Activated T-cell treated with anti-CD3 and anti-CD28 coated beads, Interleukin-2, amount 50 U/mL, for 72 hours (primary cell): ENCODE measurements at places on chromosomes 13 and 19. TPM values are rescaled to one million over a fixed set of nuclear protein-coding genes. Genes with fewer than 3 reads are reported as not detected.

GRCh38 chr13:75645141-75645540, 9.0 kb downstream of the LMO7 start:
- H3K4me3 ChIP-seq: no peak overlapping the region
- no peak for DNase-seq
- no peaks in the 10 kb centered on the region for H3K4me1 ChIP-seq

DNA sequence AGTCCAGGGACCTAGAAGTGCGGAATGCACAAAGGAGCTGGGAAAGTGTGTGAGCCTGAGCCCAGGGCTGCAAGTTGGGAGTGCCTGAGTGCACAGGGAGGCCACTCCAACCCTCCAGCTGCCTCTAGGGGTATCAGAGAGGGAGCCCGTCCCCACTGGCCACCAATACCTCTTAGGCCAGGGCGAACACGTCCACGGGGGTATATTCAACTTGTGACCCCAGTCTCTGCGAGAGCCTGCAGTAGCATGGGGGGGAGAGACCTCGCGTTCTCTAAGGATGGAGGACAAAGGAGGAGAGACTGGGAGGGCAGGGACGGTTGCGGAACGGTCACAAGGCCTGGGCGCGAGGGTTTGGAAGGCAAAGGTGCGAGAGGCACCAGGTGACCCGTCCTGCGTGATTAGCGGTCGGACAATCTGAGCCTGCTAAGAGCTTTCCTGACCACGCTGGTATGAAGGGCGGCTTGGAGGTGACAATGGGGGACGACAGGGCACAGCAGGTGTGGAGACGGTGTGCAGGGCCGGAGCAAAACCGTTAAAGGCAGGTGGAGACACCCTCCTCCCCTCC, 676 bp downstream of the CD320 start:
- peak overlapping the region; percentile 89 for H3K27ac ChIP-seq
- H3K36me3 ChIP-seq: peaks cover 3% of the 10 kb centered on the region
- no peaks in the 10 kb centered on the region for H3K27me3 ChIP-seq
- H3K4me3 ChIP-seq: peak overlapping the region; percentile 96
- no peak for DNase-seq
- peaks cover 35% of the 10 kb centered on the region for H3K4me1 ChIP-seq

- peaks cover 13% of the 10 kb centered on the region for H3K4me1 ChIP-seq
- H3K4me3 ChIP-seq: no peak overlapping the region
- no peaks in the 10 kb centered on the region for H3K27me3 ChIP-seq
Measured at GRCh38 chr13:98927951-98928927, 49.6 kb downstream of the DOCK9 start.

- H3K27ac ChIP-seq: no peak overlapping the region
- H3K4me1 ChIP-seq: no peaks in the 10 kb centered on the region
- H3K36me3 ChIP-seq: peaks cover 3% of the 10 kb centered on the region
- no peak for DNase-seq
- H3K4me3 ChIP-seq: no peak overlapping the region
- peaks cover 23% of the 10 kb centered on the region for H3K27me3 ChIP-seq
Measured at GRCh38 chr13:36288794-36289391, 8.7 kb downstream of the CCDC169 start.

DNA sequence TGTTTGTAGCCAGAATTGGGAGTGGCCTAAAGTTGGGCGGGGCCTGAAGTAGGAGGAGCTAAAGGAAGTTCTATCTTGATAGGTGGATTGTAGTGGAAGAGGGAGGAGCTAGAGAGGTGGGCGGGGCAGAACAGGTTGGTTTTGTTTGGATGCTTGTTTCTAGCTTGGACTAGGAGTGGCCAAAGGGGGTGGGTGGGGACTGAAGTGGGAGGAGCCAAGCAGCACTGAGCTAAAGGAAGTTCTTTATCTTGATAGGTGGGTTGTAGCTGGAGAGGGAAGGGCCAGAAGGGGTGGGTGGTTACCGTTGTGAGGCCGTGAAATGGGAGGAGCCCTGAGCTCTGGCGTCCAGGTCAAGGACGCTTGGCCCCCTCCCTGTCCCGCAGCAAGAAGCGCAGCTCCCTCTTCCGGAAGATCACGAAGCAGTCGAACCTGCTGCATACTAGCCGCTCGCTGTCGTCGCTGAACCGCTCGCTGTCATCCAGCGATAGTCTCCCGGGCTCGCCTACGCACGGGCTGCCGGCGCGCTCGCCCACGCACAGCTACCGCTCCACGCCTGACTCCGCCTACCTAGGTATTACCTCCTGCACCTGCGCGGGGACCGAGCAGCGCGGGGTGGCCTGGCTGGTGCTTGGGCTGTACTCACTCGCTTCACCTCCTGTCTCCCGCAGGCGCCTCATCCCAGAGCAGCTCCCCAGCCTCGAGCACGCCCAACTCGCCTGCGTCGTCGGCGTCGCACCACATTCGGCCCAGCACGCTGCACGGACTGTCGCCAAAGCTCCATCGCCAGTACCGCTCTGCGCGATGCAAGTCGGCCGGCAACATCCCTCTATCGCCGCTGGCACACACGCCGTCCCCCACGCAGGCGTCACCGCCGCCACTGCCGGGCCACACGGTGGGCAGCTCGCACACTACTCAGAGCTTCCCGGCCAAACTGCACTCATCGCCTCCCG, 8.0 kb downstream of the DNASE2 start:
- DNase-seq: peak; percentile 67
- no peaks in the 10 kb centered on the region for H3K27me3 ChIP-seq
- no peaks in the 10 kb centered on the region for H3K4me1 ChIP-seq
- no peak overlapping the region for H3K4me3 ChIP-seq

- no peak overlapping the region for H3K27ac ChIP-seq
- DNase-seq: no peak
- H3K4me1 ChIP-seq: no peaks in the 10 kb centered on the region
- H3K4me3 ChIP-seq: no peak overlapping the region
- no peaks in the 10 kb centered on the region for H3K36me3 ChIP-seq
Measured at GRCh38 chr19:15714638-15715037, 13.2 kb upstream of the OR10H2 start.

GRCh38 chr19:19067276-19068072, 3.7 kb downstream of the SLC25A42 start:
- no peak for DNase-seq
- H3K36me3 ChIP-seq: no peaks in the 10 kb centered on the region
- peaks cover 34% of the 10 kb centered on the region for H3K4me1 ChIP-seq
- no peaks in the 10 kb centered on the region for H3K27me3 ChIP-seq
- peak overlapping the region; percentile 31 for H3K27ac ChIP-seq

The PEX11G gene
- 1.1 TPM for total RNA-seq

The DACT3 gene
- total RNA-seq: 7.0 TPM

The KIR2DL1 gene
- 0.24 TPM for total RNA-seq

GRCh38 chr19:29098863-29099481, 114.0 kb downstream of the UQCRFS1 start:
- no peaks in the 10 kb centered on the region for H3K4me1 ChIP-seq
- H3K36me3 ChIP-seq: no peaks in the 10 kb centered on the region
- no peak overlapping the region for H3K27ac ChIP-seq

The UPK1A gene
- total RNA-seq: 0.86 TPM

- peak overlapping the region; percentile 61 for H3K27ac ChIP-seq
- peaks cover 10% of the 10 kb centered on the region for H3K36me3 ChIP-seq
- H3K4me1 ChIP-seq: peaks cover 75% of the 10 kb centered on the region
- H3K27me3 ChIP-seq: no peaks in the 10 kb centered on the region
- H3K4me3 ChIP-seq: peak overlapping the region; percentile 88
Measured at GRCh38 chr19:18291019-18291524, 9.7 kb upstream of the JUND start.

DNA sequence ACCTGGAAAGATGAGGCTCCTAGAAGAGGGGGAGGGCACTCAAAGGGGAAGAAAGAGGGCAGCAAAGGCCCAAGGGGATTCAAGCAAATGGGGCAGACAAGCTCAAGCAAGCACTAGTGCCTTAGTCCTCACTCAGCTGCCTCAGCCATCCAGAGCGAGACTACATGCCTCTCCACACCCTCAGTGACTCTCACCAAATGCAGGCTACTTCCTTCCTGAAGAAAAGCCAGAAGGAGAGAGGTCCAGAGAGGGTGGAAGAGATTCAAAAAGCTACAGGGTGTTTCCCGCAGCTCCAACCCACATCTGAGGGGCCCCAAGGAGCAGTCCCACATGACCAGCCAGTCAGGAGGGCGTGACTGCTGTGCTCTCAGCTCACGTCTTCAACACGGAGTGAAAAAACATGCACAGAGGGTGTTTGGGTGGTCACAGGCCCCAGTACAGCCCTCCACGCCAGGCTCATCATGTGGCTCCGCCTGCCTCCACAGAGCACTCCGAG, 40.5 kb downstream of the MIPEP start:
- no peaks in the 10 kb centered on the region for H3K27me3 ChIP-seq
- H3K27ac ChIP-seq: no peak overlapping the region
- no peak for DNase-seq
- H3K4me1 ChIP-seq: no peaks in the 10 kb centered on the region
- no peak overlapping the region for H3K4me3 ChIP-seq

The NLRP12 gene
- not detected for total RNA-seq

DNA sequence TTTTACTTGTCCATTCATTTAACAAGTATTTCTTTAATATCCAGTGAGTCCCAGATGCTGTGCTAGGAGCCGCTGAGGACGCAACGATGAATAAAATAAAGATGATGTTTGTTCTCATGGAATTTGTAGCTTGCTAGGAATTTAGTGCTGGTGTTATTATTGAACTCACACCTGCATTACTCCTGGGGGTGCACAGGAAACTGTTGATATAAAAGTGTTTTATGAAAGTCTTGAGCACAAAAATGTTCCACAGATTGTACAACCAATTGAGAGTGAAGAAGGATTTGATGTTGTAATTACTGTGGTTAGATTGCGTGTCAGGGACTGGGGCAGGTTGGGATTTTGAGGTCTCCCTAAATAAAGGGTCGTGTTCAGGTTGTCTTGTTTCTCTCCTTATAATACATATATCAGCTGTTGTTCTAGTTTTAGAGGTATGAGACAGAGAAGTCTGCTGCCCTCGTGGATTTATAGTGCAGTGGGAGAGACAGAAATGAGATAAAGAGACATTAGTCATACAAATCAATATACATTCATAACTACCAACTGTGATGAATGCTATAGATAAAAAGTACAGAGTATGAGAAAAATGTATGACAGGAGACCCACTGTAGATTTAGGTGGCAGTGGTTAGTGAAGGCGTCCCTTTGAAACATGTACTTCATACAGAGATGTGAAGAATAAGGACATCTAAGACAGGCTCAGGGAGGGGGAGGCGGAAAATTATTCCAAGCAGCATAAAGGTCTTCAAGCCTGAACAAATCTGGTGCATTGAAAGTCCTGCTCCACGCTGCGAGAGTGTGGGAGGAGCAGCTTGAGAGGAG, 11.3 kb downstream of the CACNG6 start:
- H3K4me1 ChIP-seq: no peaks in the 10 kb centered on the region
- DNase-seq: no peak
- peaks cover 39% of the 10 kb centered on the region for H3K27me3 ChIP-seq
- no peak overlapping the region for H3K4me3 ChIP-seq
- H3K36me3 ChIP-seq: no peaks in the 10 kb centered on the region
- no peak overlapping the region for H3K27ac ChIP-seq

- H3K4me1 ChIP-seq: no peaks in the 10 kb centered on the region
- peaks cover 50% of the 10 kb centered on the region for H3K27me3 ChIP-seq
- no peaks in the 10 kb centered on the region for H3K36me3 ChIP-seq
- no peak overlapping the region for H3K4me3 ChIP-seq
- H3K27ac ChIP-seq: no peak overlapping the region
- DNase-seq: no peak
Measured at GRCh38 chr19:50972795-50973376, 3.5 kb upstream of the KLK6 start.

The TNFRSF19 gene
- not detected for total RNA-seq

- no peaks in the 10 kb centered on the region for H3K36me3 ChIP-seq
- no peaks in the 10 kb centered on the region for H3K27me3 ChIP-seq
- no peak overlapping the region for H3K4me3 ChIP-seq
- H3K4me1 ChIP-seq: peaks cover 22% of the 10 kb centered on the region
- H3K27ac ChIP-seq: no peak overlapping the region
Measured at GRCh38 chr13:21322327-21322965, 136.7 kb downstream of the ZDHHC20 start.

DNA sequence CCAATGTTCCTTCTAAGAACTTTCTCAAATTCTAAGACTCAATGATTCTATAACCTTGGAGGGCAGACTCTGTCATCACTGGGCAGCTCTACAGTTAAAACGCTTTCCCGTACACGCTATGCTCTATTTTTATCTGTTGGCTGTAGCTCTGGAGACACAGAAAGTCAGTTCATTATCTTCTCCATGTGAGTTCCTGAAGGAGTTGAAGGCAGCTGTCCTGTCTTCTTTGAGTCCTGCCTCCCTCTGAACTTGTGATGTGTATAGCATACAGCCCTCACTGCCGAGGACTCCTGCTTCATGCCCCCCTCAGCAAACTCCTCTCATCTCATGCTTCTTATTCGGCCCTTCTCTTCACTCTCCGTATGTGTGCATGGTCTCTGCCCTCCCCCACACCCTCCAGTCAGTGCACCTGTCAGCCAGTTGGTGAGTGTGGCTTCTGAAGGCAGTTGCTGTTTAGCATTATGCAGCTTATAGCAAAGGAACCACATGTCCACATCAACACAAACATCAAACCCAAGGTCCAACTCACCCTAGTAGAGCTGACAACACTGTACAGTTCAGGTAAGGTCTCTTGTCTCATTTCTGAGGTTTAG, 504.9 kb downstream of the DIAPH3 start:
- H3K4me3 ChIP-seq: no peak overlapping the region
- DNase-seq: no peak
- H3K27ac ChIP-seq: no peak overlapping the region
- no peaks in the 10 kb centered on the region for H3K36me3 ChIP-seq
- no peaks in the 10 kb centered on the region for H3K4me1 ChIP-seq

The ACP7 gene
- not detected for total RNA-seq

- no peak overlapping the region for H3K27ac ChIP-seq
- H3K36me3 ChIP-seq: peaks cover 2% of the 10 kb centered on the region
- no peaks in the 10 kb centered on the region for H3K4me1 ChIP-seq
- H3K4me3 ChIP-seq: no peak overlapping the region
Measured at GRCh38 chr13:103004661-103005345, 61.4 kb downstream of the SLC10A2 start.

The ZNF234 gene
- total RNA-seq: 8.5 TPM

The SEMA6B gene
- 0.19 TPM for total RNA-seq

GRCh38 chr13:94640721-94641120, 39.1 kb downstream of the GPR180 start:
- H3K27me3 ChIP-seq: peaks cover 16% of the 10 kb centered on the region
- H3K4me1 ChIP-seq: peaks cover 5% of the 10 kb centered on the region
- H3K36me3 ChIP-seq: peaks cover 5% of the 10 kb centered on the region
- no peak for DNase-seq
- no peak overlapping the region for H3K4me3 ChIP-seq
- no peak overlapping the region for H3K27ac ChIP-seq

- H3K27me3 ChIP-seq: no peaks in the 10 kb centered on the region
- no peak overlapping the region for H3K4me3 ChIP-seq
- H3K36me3 ChIP-seq: no peaks in the 10 kb centered on the region
Measured at GRCh38 chr13:21130116-21130515, 46.2 kb downstream of the SKA3 start.

- H3K27me3 ChIP-seq: no peaks in the 10 kb centered on the region
- H3K4me3 ChIP-seq: no peak overlapping the region
- peaks cover 3% of the 10 kb centered on the region for H3K36me3 ChIP-seq
- peaks cover 8% of the 10 kb centered on the region for H3K4me1 ChIP-seq
- peak; percentile 87 for DNase-seq
Measured at GRCh38 chr19:29694669-29695627, 20.1 kb downstream of the C19orf12 start.

GRCh38 chr13:26946684-26947343, 186.2 kb upstream of the GPR12 start:
- no peaks in the 10 kb centered on the region for H3K36me3 ChIP-seq
- H3K4me3 ChIP-seq: no peak overlapping the region
- H3K4me1 ChIP-seq: peaks cover 1% of the 10 kb centered on the region
- no peak for DNase-seq
